Activated CD4-positive, alpha-beta T cell treated with anti-CD3 and anti-CD28 coated beads, Interleukin-2, amount 50 U/mL, for 4 hours (primary cell): ENCODE measurements at places on chromosomes 1 and 21.

DNA sequence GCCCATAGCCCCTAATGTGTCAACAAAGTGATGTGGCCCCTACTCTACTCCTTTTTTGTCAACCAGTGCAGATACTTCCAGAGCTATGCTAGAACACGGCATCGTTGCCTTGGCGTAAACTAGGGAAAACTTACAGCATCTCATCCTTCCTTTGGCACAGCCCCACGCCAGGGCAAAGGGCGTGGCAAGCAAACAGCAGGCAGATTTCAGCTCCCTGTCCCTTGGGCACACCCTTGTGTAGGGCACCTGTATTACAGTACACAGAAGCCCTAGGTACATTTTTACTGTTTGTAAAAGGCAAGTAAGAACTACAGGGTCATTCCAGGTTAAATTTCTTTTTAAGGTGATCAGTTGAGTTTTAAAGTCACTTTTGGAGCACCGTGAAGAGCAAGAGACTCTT, 29.3 kb downstream of the PRDX6 start:
- DNase-seq: no peak

- DNase-seq: no peak
These were observed 3.3 kb downstream of the DNAH14 start for GRCh38 chr1:224932607-224933249.

DNA sequence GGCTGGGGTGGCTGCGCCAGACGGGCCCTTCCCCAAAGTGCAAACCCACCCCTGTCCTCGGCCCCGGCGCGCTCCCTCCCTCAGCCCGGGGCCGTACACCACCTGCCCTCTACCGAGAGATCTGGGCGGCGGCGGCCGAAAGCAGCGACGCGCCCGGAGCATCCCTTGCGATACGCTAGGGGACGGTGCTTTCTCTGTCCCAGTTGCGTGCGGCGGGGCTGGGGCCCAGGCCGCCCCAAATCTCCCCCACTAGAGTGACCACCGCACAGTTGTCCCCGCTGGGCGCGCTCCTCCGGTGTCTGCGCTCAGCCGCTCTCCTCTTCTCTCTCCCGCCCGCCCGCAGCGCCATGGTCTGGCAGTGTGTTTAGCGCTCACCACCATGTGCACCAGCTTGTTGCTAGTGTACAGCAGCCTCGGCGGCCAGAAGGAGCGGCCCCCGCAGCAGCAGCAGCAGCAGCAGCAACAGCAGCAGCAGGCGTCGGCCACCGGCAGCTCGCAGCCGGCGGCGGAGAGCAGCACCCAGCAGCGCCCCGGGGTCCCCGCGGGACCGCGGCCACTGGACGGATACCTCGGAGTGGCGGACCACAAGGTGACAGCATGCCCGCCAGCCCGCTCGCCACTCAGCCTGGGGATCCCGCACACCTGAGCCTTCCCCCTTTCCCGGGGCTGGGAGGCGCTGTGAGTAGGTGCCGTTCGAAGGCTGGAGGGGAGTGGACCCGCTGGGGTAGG, 1.0 kb downstream of the ST6GALNAC5 start:
- DNase-seq: no peak

DNA sequence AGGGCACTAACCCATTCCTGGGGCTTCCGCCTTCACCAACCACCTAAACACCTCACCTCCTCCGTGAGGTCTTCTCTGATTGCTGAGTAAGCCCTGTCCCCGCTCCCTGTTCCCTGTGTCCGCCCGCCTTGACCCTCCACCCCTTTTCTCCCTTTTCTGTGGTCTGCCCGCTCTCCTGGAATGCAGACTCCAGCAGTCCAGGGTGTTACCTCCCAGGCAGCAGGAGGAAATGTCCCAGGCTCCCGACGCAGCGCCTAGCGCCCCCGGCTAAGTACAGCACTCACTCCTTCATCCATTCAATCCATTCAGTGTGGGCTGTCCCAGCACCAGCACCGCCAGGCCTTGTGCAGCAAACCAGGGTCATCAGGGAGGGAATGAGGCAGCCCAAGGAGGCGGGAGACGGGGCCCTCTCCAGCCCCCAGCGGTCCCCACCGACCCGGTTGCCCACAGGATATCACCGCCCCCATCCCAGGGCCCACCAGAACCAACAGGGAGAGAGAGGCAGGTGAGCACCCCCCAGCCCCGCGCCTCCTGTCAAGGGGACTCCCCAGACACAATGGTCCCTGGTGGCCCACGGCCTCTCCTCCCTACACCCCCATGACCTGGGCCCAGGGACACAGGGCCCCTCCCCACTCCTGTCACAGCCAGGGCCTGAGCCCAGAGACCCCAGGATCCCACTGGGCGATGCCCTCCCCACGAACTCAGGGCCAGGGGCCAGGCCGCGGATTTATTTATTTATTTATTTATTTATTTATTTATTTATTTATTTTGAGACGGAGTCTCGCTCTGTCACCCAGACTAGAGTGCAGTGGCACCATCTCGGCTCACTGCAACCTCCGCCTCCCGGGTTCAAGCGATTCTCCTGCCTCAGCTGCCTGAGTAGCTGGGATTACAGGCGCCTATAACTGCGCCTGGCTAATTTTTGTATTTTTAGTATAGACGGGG, 10.2 kb downstream of the TNFRSF14 start:
- DNase-seq: no peak

DNA sequence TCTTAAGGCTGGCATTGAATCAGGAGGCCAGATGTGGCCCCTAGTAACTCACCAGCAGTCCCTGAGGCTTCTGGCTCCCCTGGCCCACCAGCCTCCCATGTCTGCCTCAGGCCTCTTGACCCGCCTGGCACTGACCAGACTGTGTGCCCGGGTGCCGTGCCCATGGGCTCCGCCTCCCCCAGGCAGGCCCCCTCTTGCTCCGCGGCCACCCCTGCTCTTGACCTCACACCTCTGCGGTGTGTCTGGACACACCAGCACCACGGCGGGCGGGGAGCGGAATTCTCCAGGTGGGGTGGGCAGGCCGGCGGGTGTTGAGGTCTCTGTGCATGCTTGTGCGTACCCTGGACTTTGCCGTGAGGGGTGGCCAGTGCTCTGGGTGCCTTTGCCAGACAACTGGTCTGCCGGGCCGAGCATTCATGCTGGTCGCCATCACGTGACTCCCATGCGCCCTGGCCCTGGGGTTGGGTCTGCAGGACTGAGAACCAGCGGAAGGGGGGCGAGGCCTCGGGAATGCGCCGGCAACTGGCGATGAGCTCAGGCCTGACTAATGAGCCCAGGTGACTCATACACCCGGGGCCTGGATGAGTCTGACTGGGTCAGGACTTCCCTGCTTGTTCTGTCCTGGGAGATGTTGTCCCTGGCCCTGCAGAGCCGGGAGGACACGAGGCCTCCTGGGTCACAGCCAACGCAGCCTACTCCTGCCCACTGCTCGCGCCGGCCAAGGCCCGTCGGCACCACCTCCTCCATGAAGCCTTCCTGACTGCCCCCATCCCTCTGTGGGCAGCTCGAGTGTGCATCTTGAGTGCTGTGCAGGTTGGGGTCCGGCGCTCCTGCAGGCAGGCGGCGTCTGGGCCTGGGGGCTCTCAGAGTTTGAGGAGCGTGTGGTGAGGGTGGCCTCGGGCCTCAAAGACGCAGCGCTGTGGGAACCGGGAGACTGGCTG, 22.6 kb downstream of the COL18A1 start:
- no peak for DNase-seq

- no peak for DNase-seq
These were observed 26.4 kb downstream of the UTP25 start for GRCh38 chr1:209854196-209854595.

DNA sequence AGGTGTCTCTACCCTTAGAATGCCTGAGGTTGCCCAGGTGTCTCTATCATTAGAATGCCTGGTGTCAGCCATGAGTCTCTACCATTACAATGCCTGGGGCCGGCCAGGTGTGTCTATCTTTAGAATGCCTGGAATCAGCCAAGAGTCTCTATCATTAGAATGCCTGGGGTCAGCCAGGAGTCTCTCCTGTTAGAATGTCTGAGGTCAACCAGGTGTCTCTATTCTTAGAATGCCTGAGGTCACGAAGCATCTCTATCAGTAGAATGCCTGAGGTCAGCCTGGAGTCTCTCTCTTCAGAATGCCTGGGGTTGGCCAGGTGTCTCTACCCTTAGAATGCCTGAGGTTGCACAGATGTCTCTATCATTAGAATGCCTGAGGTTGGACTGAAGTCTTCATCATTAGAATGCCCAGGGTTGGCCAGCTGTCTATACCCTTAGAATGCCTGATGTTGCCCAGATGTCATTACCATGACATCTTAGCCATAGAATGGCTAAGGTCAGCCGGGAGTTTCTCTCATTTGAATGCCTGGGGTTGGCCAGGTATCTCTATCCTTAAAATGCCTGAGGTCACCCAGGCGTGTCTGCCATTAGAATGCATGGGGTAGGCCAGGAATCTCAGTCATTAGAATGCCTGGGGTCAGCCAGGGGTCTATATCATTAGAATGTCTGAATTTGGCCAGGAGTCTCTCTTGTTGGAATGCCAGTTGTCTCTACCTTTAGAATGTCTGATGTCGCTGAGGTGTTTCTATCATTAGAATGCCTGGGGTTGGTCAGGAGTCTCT, 44.0 kb downstream of the RNF187 start:
- DNase-seq: no peak

DNA sequence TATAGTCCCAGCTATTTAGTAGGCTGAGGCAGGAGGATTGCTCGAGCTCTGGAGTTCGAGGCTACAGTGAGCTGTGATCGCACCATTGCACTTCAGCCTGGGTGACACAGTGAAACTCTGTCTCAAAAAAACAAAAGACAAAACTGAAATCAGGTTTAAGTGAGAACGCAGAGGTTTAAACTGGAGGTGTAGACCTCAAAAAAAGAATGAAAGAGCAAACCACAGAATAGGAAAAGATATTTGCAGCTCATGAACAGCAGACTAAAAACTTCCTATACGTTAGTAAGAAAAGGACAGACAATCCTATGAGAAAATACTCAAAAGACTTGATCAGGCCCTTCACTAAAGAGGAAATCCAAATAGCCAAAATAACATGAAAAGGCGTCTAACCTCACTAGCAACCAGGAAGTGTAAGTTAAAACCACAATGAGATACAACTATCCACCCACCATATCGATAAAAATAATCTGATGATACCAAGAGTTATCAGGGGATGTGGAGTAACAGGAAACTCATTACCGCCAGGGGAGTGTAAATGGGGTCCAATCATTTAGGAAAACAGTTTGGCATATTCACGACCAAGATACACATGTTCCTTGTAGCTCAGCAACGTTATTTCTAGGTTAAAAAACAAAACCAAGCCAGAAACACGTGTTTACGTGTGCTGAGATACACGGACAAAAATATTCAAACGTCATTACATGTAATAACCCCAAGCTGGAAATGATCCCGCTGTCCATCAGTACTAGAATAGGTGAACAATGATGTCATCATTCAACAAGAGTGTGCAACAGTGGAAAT, 9.8 kb downstream of the TNFRSF9 start:
- no peak for DNase-seq

DNA sequence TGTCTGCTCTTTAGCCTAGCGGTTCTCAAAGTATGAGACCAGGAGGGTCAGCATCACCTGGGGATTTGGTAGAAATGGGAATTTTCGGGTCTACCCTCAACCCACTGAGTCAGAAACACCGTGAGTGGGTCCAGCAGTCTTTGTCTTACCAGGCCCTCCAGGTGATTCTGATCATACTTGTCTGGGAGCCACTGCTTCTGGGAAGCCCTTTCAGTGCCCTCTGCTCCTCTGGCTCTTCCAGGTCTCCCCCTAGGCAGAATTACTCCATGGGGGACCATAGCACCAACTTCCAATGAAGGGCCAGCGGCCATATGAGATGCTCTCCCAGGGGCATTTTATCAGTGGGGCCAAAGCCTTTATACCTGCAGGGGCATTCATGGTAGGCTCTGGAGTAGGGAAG, 81.0 kb upstream of the ETV3 start:
- DNase-seq: no peak

DNA sequence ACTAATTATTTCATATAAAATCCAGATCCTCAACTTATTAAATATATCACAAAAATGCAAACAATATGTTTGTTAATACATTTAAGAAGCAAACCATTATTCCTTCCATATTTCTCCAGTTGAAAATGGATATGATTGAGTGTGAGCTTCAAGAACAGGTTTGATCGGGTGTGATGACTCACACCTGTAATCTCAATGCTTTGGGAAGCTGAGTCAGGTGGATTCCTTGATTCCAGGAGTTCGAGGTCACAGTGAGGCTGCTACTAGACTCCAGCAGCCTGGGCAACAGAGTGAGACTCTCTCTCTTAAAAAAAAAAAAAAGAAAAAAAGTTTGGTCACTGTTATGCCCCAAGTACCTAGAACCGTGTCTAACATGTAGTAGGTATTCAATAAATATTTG, 42.9 kb upstream of the RRP15 start:
- no peak for DNase-seq

GRCh38 chr1:214416417-214416816, 135.0 kb downstream of the PTPN14 start:
- no peak for DNase-seq

- no peak for DNase-seq
These were observed 160.3 kb upstream of the ESRRG start for GRCh38 chr1:216883518-216883917.

DNA sequence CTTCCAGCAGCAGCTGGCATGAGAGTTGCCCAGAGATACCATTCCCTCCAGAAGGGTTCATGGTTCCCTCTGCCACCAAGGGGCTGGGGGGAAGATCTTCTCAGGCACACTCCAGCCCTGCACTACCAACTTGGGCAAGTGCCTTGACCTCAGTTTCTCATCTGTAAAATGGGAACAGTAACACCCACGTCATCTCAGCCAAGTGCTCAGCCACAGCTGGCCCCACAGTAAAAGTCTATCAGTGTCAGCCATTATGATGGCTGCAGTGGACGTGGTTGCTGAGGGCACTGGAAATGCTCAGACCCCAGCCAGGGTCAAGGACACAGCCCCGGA, 16.3 kb upstream of the TAS1R2 start:
- DNase-seq: no peak

GRCh38 chr1:86500714-86501113, 32.0 kb downstream of the CLCA1 start:
- no peak for DNase-seq

DNA sequence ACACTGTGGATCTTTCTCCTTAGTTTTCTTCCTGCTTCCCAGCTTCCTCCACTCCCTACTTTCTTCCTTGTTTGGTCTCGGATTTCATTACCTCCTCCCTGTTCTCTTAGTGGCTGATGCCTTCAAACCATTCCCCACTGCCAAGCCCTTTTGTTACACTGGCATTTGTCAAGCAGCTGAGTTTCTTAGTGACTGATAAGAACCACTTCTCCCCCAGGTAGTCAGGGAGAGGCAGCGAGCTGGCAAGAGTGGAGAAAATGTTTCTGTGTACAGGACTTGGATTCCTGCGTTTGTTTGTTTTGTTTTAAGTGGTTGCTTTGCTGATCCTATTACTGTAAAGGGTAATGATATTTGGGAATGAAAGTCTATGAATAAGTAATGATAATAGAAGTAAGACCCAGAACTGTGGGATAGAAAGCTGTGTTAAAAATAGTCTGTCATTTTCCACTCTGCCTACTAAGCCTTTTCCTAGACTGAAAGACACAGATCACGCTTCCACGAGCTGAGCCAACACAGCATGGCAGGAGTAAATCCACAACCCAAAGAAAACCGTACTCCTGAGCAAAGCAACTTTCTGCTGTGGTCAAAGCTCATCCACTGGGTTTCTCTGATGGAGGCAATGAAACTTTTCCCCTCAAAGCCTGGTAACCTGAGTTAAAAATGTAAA, 10.1 kb upstream of the SERTAD4 start:
- no peak for DNase-seq

- DNase-seq: no peak
These were observed 276.3 kb downstream of the FOXD2 start for GRCh38 chr1:47713975-47714767.
